Activated T-helper 17 cell treated with anti-CD3 and anti-CD28 coated beads, Interleukin-2, amount 50 U/mL, for 72 hours (primary cell): ENCODE measurements at places on chromosomes 2 and 18. TPM values are rescaled to one million over a fixed set of nuclear protein-coding genes. Genes with fewer than 3 reads are reported as not detected.
A peak's percentile ranks its signal among the peaks of the same experiment; 100 is the strongest.

GRCh38 chr2:207258263-207258991, 92.7 kb upstream of the KLF7 start:
- no peak for ATAC-seq
- H3K4me3 ChIP-seq = no peak overlapping the region
- no peak overlapping the region for H3K27ac ChIP-seq
- peaks cover 9% of the 10 kb centered on the region for H3K4me1 ChIP-seq
- no peaks in the 10 kb centered on the region for H3K27me3 ChIP-seq
- no peaks in the 10 kb centered on the region for H3K36me3 ChIP-seq

DNA sequence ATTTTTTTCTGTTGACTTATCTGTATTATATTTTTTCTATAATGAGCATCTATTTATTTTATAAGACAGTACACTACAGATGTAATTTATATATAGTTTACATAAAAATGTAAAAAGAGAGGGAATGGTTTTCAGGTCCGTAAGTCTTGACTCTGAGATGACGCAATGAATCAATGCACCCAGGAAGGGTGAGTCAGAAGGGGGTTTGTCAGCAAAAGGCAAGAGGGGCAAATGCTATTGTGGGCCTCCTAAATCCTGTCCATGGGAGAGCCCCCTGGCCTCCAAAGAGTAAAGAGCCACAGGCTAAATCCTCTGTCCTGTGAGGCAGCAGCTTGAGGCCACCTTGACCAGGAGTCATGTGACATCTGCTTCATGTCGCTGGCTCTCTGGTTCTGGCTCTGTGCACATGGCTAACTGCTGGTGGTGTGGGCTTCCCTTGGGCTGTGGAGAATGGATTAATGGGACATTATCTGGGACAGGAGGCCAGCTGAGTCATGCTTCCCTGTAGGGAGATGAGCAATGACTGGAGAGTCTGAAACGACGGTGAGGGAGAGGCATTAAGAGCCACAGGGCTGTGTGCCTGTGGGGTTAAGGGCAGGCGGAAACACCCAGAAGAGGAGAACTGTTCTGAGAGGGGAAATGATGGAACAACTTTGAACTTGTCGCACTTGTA, 22.8 kb upstream of the ASB18 start:
- H3K4me3 ChIP-seq = no peak overlapping the region
- no peaks in the 10 kb centered on the region for H3K4me1 ChIP-seq
- no peak for ATAC-seq

DNA sequence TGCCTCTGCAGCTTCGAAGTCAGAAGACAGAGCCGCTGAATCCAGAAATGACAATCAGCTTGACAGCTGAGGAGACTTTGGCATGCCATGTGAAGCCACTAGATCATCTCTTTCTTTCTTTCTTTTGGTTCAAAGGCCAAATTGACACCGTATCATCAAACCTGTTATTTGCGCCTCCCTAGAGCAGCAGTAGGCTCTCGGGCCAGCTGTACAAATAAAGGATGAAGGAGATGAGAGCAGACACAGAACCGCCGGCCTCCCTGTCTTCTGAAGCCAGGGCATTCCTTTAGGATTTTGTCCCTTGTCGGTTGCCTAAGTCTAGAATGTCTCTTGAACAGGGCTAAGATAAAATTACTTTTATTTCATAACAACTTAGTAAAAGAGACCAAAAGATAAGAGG, 36.8 kb downstream of the COL4A4 start:
- no peak for ATAC-seq
- no peaks in the 10 kb centered on the region for H3K36me3 ChIP-seq
- no peaks in the 10 kb centered on the region for H3K4me1 ChIP-seq
- H3K27ac ChIP-seq = no peak overlapping the region
- H3K27me3 ChIP-seq = peaks cover 28% of the 10 kb centered on the region
- H3K4me3 ChIP-seq = no peak overlapping the region

DNA sequence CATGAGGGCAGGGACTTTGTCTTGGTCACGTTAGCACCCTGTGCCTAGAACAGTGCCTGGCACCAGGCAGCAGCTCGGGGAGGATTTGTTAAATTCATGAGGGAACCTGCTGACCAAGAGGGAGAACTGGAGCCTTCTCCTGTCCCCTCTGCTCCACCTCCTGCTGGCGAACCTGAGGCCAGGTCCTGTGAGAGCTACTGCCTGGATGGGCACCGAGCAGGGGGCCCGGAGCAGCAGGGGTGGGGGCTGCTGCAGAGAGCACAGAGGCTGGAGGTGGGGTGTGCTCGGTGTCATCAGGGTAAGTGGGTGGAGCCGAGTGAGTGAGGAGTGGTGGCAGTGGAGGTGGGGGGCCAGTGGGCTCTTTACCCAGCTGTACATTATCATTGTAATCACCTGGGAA, 52.1 kb upstream of the FAHD2A start:
- H3K4me3 ChIP-seq = no peak overlapping the region
- no peak overlapping the region for H3K27ac ChIP-seq
- no peaks in the 10 kb centered on the region for H3K4me1 ChIP-seq
- H3K36me3 ChIP-seq = no peaks in the 10 kb centered on the region
- H3K27me3 ChIP-seq = peaks cover 6% of the 10 kb centered on the region

GRCh38 chr2:85309699-85310321, 18.0 kb downstream of the TGOLN2 start:
- peak; percentile 28 for ATAC-seq
- peaks cover 22% of the 10 kb centered on the region for H3K4me1 ChIP-seq

GRCh38 chr2:239544918-239545465, 144.2 kb upstream of the HDAC4 start:
- peak overlapping the region; percentile 50 for H3K4me3 ChIP-seq
- peak overlapping the region; percentile 67 for H3K27ac ChIP-seq
- H3K27me3 ChIP-seq = peaks cover 9% of the 10 kb centered on the region
- peak; percentile 74 for ATAC-seq
- H3K4me1 ChIP-seq = peaks cover 42% of the 10 kb centered on the region

DNA sequence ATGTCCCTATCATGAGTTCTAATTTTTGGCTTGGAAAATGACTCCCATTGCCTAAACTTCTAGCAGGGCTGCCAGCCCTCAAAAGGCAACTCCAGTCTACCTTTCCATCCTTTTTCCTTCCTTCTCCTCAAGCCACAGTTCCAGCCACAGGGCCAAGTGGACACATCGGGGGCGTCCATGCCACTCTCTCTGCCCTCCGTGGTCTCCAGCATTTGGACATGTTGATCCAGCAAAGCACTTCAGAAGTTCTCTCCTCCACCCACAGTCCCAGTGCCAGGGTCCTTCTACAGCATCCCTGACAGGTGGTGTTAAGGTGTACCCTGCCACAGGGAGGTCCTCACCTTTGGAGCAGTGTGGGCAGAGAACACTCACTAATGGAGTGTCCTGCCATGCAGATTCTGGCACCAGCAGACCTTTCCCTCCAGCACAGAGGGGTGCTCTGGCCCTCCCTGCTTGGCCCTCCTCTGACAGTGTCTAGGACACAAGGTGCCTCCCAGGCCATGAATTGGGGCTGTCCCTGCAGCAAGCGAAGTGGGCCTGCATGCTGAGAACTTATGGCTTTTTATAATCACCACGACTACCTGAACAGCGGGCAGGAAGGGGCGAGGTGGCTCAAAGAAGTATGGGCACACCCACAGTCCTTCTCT, 1.6 kb upstream of the FABP1 start:
- no peak overlapping the region for H3K4me3 ChIP-seq
- H3K4me1 ChIP-seq = no peaks in the 10 kb centered on the region
- no peaks in the 10 kb centered on the region for H3K36me3 ChIP-seq
- no peak for ATAC-seq
- no peak overlapping the region for H3K27ac ChIP-seq

DNA sequence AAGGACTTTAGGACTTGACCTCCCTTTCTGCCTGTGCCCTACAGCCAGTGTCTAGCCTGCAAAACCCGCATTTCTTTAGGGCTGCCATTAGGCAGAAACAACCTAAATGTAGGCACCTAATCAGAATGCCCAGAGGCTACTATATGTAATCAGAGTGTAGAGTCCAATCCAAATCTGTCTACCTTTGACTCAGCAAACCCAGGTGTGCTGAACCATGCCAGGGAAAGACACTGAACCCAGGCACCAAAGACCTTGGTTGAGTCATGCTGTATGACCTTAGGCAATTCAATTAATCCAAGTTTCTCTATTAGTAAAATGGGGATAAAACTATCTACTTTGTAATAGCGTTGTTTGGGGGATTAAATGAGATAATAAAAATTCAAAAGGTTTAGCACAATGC, 20.7 kb downstream of the CAPN14 start:
- H3K4me1 ChIP-seq = no peaks in the 10 kb centered on the region
- no peak overlapping the region for H3K4me3 ChIP-seq
- H3K36me3 ChIP-seq = no peaks in the 10 kb centered on the region
- no peak for ATAC-seq
- no peak overlapping the region for H3K27ac ChIP-seq

DNA sequence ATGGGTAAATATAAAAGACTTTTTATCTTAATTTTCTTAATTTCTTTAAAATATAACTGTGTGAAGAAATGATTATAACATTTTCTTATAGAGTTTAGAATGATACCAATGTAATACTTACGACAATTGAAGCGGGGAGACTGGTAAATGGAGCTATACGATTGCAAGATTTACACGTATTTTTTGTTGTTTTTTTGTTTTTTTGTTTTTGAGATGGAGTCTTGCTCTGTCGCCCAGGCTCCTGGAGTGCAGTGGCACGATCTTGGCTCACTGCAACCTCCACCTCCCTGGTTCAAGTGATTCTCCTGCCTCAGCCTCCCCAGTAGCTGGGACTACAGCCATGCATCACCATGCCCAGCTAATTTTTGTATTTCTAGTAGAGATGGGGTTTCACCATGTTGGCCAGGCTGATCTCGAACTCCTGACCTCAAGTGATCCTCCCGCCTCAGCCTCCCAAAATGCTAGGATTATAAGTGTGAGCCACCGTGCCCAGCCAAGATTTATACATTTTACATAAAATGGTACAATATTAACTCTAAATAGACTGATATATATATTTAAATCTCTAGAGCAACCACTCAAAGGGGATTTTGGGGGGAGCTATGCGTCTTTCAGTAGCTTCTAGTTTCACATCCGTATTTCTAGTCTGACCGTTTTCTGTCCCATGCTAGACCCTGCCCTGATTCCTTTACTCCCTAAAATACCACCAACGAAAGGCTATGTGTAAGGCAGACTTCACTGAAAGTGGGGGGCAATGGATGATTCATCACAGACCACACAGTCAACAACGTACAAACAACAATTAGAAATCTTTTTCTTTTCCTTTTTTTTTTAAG, 28.2 kb upstream of the ATG16L1 start:
- H3K4me3 ChIP-seq = no peak overlapping the region
- no peaks in the 10 kb centered on the region for H3K27me3 ChIP-seq
- H3K4me1 ChIP-seq = peaks cover 13% of the 10 kb centered on the region
- H3K36me3 ChIP-seq = no peaks in the 10 kb centered on the region
- no peak overlapping the region for H3K27ac ChIP-seq

DNA sequence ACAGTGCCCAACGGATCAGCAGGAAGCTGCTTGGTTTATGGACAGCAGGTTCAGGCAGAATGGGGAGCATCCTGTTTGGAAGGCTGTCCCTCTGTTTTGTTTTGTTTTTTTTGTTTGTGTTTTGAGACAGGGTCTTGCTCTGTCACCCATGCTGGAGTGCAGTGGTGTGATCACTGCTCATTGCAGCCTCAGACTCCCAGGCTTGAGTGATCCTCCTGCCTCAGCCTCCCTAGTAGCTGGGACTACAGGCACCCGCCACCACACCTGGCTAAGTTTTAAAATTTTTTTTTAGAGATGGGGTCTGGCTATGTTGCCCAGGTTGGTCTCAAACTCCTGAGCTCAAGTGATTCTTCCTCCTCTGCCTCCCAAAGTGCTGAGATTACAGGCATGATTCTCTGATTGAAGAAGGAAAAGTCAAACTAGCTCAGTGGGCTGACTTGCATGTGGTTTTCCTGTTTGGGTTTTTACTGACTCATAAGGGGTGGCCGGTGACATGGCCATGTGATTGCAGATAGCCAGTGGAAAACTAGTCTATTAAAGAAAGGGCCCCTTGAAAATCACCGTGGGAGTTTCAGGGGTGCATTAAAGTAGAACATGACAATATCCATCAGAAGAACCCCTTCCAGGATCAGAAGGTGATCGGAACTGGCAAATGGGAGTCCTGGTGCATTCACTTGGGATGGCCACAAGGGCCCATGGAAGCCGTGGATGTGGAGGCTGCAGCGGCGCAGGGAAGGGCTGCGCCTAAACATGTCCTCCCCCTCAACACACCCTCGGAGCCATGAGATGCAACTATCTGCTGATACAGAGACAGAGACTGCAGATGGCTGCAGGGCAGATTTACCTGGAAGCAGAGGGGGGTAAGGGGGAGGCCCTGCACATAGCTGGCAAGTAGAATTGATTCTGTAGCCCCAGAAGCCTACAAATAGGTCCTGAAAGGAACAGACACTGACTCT, 26.5 kb downstream of the AQP12B start:
- peaks cover 29% of the 10 kb centered on the region for H3K27me3 ChIP-seq
- no peaks in the 10 kb centered on the region for H3K4me1 ChIP-seq
- no peak overlapping the region for H3K27ac ChIP-seq
- H3K36me3 ChIP-seq = no peaks in the 10 kb centered on the region
- peak; percentile 76 for ATAC-seq

GRCh38 chr2:41337956-41338355, 709.9 kb upstream of the PKDCC start:
- no peaks in the 10 kb centered on the region for H3K27me3 ChIP-seq
- no peaks in the 10 kb centered on the region for H3K4me1 ChIP-seq
- no peak for ATAC-seq
- H3K27ac ChIP-seq = no peak overlapping the region
- no peaks in the 10 kb centered on the region for H3K36me3 ChIP-seq

GRCh38 chr2:208297961-208298360, 31.9 kb downstream of the PIKFYVE start:
- no peaks in the 10 kb centered on the region for H3K27me3 ChIP-seq
- no peak overlapping the region for H3K27ac ChIP-seq
- no peak overlapping the region for H3K4me3 ChIP-seq
- peaks cover 87% of the 10 kb centered on the region for H3K36me3 ChIP-seq
- H3K4me1 ChIP-seq = peaks cover 15% of the 10 kb centered on the region

DNA sequence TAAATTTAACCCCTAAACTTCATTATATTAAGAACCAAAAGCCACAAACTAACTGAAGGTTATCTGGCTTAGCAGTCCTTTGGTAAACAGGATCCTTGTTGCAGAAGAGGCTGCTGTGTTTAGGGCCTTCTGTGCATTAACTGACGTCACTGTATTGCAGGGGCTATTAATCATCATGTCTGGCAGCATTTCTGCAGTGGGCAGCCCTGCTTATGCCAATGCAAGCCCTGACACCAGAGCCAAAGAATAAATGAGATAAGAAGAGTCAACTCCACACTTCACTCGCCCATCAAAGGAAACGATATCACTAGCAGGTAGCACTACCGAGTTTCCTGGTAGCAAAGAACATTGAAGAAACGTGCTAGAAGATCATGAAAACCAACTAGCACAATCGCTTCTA, 110.6 kb downstream of the PLEKHM3 start:
- no peaks in the 10 kb centered on the region for H3K4me1 ChIP-seq
- H3K4me3 ChIP-seq = no peak overlapping the region
- no peaks in the 10 kb centered on the region for H3K27me3 ChIP-seq

Gene DUSP11
- 41.0 TPM for total RNA-seq

Gene HTR2B
- total RNA-seq = not detected

Gene CHST10
- 9.9 TPM for total RNA-seq

Gene GRHL1
- 0.85 TPM for total RNA-seq

Gene GPR35
- 2.0 TPM for total RNA-seq

Gene KYNU
- total RNA-seq = not detected
